EH (cell line): ENCODE measurements at places on chromosomes 4 and X.

DNA sequence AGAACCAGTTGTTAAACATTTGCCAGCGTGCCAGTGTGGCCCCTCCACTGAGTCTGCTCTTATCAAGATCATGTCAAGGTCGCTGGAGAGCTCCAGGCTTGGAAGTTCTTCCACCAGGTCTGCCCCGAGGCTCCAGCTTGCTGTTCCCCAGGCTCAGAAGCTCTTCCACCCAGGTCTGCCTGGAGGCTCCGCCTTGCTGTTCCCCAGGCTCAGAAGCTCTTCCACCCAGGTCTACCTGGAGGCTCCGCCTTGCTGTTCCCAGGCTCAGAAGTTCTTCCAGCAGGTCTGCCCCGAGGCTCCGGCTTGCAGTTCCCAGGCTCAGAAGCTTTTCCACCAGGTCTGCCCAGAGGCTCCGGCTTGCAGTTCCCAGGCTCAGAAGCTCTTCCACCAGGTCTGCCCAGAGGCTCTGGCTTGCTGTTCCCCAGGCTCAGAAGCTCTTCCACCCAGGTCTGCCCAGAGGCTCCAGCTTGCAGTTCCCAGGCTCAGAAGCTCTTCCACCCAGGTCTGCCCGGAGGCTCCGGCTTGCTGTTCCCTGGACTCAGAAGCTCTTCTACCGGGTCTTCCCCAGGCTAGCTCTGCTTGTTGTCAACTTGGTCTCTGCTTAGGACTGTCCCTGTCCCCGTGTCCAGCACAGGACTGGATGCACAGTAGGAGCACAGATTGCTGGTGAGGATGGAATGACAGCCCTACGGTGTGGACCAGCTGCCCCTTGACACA, 54.4 kb downstream of the HMX1 start:
- DNase-seq: no peak

DNA sequence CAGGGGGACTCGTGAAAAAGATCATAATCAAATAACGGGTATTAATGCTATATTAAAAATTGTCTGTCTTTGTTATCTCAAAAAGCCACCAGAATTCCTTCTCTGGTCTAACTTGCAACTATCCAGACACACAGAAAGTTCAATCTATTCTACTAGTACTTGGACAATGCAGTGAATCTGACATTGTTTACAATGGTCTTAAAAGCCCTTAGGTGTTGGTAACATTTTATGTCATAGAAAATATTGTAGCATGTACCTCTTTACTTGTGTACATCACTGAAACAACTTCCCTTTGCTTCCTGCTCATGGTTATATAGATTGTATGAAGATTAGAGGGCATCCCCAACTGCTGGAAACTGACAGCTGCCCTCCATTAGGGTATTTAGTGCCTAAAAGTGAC, 71.1 kb upstream of the PPP3CA start:
- no peak for DNase-seq

- no peak for DNase-seq
Observed at GRCh38 chr4:101334963-101335572, 12.3 kb downstream of the PPP3CA start.

GRCh38 chrX:154486052-154486395, 391 bp downstream of the UBL4A start:
- DNase-seq: peak; percentile 24

DNA sequence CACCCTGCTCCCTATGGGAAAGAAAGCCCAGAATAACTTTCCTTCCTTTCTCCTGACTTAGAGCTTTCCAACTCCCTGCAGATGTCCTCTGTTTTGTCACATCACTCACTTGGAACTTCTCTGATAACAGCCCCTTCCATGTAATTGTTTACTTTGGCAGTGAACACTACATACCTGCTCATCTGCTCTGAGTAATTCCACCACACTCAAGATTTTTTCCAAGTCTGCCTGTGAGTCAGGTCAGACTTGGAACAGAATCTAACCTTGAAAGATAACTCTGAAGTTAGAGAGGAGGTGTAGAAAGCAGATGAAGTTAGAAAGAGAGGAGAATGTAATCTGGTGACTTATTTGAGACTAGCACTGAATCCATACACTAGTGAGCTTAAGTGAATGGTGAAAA, 7.4 kb downstream of the MAGEB10 start:
- no peak for DNase-seq

DNA sequence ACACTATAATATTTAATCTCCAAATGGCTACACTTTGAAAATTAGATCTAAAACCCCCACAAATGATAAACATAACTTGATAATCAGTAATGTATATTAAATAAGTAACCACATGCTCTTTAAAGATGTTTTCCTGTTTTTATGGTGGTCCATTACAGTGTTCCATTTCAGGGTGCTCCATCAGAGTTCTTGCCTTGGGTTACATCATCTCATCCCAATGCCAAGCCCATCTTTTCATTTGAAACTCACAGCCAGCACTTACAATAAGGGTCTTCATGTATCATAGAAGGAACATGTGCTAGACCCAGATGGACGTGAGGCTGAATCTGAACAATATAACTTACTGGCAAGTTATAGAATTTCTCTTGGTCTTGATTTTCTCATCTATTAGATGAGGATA, 10.5 kb upstream of the PAQR3 start:
- no peak for DNase-seq

- no peak for DNase-seq
Observed at GRCh38 chr4:89929425-89930159, 34.9 kb downstream of the MMRN1 start.

DNA sequence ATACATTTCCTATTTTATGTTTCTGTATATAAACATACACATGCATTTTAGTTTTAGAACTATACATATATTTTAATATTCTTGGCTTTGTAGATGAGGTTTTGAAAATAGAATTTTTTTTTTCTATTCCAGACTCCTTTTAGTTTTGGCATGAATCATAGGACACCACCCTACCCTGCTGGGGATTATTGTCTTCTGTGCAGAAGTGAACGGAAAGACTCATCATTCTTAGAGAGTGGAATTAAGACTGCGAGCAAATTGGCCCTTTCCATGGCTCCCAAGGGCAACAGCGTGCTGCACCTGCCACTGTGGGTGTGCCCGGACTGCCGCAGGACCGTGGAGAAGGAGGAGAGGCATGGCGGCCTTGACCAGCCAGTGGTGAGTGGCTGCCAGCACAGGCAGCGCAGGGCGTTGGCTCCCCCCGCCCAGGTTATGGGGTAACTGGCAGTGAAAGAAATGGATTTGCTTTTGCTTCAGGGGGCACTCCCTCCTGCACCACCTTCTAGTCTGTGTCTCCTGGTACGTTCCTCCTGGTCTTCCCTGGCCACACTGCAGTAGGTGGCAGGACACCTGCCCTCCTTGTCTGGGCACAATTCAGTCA, 59.6 kb downstream of the FAM193A start:
- DNase-seq: no peak

GRCh38 chr4:147220833-147221232, 260.1 kb upstream of the EDNRA start:
- DNase-seq: peak; percentile 18

- no peak for DNase-seq
Observed at GRCh38 chr4:21628916-21629610, 319.5 kb downstream of the KCNIP4 start.

DNA sequence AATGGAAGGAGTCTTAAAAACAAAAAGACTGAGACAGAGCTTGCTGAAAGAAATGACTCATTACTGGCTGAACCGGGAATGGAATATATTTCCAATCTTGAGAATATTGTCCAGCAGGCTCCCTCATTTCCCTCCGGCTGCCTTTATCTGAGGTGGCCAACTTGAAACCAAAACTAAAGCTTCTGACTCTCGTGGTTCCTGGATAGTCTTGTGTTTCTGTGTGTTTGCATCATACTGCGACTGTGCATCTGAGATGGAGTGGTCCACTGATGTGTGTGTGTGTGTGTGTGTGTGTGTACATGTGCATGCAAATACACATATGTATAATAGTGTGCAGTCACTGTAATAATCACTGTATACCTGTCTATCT, 145.6 kb upstream of the SCML1 start:
- peak; percentile 79 for DNase-seq

DNA sequence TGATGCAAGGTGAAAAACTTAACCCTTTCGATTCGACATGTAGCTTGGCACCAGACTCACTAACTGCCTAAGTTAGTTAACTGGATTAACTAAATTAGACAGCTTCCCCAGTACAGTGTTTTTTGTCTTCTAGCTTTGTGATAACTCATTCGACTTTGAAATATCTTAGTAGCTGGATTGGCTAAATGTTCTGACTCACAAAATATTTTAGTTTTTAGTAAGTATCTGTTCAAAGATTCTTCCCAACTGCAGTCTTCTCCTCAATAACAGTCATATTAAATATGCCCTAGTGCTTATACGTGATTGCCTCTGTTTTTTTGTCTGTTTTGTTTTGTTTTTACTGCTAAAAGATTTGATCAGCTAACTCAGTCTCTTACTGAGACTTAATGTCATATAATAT, 102.9 kb downstream of the KCNIP4 start:
- DNase-seq: peak; percentile 65

- no peak for DNase-seq
Observed at GRCh38 chr4:175873707-175874106, 61.6 kb upstream of the GPM6A start.

- DNase-seq: no peak
Observed at GRCh38 chrX:65266482-65266881, 268.1 kb downstream of the LAS1L start.

DNA sequence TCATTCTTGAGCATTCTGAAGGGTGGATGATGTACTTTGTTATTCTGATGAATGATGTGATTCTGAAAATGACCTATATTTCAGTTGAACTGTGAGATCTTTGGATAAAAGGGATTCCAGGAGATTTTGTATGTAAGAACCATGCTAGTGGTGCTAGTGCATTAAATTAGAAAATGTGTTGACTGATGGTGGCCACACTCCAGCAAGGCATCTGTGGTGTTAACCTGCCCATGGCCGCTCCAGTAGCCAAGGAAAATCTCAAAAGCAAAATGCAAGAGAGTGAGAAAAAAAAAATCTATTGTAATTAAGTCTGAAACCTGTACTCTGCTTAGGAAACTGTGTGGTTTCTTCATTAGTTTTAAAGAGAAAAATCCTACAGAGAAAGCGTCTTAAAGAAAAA, 93.5 kb downstream of the WWC2 start:
- DNase-seq: no peak

GRCh38 chrX:10618961-10619360, 1.4 kb downstream of the MID1 start:
- DNase-seq: no peak

- no peak for DNase-seq
Observed at GRCh38 chrX:19344661-19345060, 934 bp downstream of the PDHA1 start.

DNA sequence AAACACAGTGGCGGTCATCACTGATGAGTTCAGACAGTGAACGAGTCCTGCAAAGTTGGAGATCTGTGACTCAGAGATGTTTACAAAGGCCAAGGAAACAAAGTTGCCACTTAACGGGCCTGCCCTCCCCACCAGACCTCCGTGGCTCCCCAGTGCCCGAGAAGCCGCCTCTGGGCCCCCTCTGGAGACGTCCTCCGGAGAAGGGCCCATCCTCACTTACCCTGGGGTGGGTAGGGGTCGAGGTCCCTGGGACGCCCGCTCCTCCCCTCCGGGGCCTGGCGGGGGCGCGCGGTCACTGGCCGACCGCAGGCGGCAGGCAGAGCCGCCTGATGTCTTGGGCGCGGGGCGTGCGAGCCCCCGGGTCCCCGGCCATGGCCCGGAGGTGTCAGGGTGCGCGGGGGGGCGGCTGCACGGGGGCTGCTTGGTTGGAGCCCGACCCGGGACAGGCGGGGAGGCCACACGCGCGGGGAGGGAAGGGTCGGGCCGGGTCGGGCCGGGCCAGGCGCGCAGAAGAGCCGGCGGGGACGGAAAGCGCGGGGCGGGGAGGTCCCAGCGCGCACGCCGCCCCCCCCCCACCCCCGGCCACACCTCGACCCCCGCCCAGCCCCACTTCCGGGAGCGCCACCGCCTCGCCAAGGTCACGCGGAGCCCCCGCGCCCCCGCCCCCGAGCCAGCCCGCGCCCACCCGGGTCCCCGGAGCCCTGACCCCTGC, 529 bp downstream of the DHRSX start:
- peak; percentile 69 for DNase-seq

DNA sequence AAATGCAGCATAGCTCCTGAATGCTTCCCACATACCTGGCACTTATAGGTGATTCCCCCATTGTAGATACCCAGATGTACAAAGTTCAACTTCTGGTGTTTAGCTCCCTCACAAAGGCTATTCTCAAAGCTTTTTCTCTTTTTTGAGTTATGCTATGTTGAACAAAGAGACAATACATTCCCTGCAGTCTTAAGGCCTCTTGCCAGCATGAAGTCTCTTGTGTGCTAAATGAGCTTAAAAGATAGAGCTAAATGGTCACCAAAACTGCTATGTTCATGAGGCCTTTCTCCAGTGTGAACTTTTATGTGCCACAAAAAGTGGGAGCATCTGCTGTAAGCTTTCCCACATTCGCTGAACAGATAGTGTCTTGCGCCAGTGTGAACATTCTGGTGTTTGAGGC, 111.2 kb upstream of the TMEM47 start:
- no peak for DNase-seq

GRCh38 chrX:50618788-50619558, 148.3 kb upstream of the DGKK start:
- DNase-seq: no peak

DNA sequence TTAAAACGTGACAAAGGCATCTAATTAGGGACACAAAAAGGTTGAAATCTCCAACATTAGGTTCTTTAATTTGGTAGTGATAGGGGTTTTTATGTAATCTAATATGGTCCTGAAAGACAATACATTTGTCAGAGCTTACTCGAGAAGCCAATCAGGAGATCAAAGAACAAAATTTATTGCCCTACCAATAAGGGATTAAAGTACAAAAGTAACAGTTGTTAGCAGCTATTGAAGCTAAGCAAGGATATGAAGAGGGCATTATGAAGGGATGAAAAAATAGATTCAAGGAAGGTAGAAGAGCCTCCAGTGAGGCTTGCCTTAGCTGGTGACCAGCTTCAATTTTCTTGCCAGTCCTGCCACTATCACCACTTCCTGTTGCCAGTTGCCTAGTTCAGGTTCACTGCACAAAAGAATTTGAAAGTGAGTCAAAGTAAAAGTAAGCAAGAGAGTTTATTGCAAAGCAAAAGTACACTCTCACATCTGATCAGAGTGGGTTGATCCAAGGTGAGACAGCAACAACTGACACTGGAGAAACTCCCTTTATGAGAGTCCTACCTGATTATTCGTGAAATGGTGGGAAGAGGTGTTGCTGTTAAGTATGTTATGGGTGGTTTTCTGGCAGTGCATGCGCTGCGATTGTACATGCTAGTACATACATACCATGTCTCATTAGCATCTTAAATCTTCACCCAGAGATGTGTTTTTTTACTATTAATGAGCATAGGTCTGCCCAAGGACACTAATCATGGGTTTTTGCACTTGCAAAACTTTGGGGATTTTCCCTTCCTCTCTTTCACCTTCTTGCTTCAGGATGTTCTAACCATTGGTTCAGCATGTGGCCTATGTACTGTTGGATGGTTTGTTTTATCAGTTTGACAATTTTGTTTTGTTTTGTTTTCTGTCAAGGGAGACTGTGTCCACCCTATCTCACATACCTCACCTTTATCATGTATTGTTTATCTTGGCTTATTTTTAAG, 263.2 kb upstream of the ITM2A start:
- DNase-seq: no peak
